ENCODE measurements at places on chromosomes 5 and 9.

- DNase-seq: peak; percentile 73
Observed at GRCh38 chr9:114386886-114387679, 699 bp downstream of the AKNA start.

GRCh38 chr9:37152365-37152764, 32.0 kb downstream of the ZCCHC7 start:
- DNase-seq: no peak

- DNase-seq: no peak
Observed at GRCh38 chr9:16070455-16071145, 517.8 kb downstream of the CCDC171 start.

DNA sequence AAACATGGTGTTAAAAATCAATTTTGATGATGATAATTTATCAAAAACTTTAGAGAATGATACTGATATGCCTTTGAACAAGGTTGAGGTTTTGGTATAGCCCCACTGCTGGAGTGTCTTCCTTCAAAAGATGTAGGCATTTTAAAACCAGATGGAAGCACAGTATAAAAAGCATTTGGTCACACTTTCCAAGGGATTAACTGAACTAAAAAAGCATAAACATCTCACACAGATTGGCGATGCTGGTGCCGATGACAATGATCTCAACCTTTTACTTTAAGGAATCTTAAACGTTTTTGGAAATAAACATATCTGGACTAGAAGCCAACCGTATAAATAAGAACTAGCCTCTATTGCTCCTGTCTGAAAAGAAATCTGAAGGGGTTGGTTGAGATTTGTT, 488.4 kb downstream of the ENC1 start:
- DNase-seq: no peak

DNA sequence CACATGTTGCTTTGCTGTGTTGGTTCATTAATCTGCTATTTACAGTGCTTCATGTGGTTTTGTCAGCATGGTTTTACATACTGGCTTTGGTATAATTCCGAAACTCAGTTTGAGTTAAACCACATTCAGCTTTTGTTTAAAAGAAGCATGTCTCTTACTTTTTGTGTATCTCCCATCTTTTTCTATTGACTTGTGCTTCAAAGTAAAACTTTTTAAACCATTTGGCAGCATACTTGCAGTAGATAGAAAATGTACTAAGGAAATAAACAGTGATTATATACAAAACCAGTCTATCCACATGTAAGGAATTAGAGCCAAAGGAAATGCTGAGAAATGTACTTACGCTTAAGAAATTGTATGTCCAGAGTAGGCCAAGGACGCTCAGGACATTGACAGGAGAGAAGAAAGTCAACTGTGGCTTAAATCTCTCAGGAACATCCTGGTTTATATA, 286.9 kb downstream of the ARHGEF28 start:
- DNase-seq: no peak

- DNase-seq: no peak
Observed at GRCh38 chr5:8136271-8136670, 267.3 kb downstream of the MTRR start.

GRCh38 chr9:134964271-134965055, 46.8 kb upstream of the FCN1 start:
- DNase-seq: peak; percentile 43

- no peak for DNase-seq
Observed at GRCh38 chr5:52743012-52743411, 44.7 kb upstream of the ITGA1 start.

DNA sequence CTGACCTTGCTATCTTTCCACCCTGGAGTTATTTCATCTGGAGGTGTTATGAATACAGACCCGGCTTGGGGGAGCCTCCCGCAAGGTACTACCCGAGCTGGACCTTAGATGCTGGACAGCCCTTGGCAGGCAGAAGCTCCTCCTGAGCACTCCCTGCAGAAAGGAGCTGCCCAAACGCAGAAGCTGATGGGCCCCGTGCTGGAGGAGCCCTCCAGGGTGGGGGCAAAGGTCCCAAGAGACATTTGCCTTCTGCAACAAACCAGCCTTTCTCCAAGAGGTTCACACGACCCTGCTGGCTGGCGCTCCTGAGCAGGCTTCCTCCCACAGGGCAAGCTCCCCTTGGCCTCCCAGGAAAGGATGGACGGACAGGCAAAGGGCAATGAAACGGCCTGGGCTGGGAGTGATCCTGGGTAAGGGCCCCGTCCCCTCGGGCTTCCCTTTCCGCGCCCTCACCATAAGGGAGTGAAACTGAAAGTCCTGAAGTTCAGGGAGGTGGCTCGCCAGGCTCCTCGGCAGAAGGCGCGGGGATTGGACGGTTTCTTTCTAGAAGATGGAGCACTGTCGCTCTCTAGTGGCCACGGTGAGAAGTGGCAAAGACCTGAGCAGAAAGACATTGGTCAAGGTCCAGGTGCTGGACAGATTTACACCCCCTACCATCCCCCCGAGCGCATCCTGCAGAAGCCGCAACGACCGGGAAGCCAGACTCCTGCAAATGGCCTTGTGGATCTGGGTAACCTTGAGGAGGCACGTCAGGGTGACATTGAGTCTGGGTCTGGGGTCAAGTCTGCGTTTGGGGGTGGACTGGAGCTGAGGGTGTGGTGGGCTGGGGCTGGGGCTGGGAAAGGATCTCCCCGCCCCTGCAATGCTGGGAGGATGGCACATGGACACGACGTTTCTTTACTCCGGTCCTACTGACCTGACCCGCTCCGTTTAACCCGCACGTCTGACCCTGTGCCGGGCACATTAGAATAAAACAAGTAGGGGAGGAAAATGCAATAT, 56.4 kb downstream of the NEURL1B start:
- DNase-seq: peak; percentile 92

DNA sequence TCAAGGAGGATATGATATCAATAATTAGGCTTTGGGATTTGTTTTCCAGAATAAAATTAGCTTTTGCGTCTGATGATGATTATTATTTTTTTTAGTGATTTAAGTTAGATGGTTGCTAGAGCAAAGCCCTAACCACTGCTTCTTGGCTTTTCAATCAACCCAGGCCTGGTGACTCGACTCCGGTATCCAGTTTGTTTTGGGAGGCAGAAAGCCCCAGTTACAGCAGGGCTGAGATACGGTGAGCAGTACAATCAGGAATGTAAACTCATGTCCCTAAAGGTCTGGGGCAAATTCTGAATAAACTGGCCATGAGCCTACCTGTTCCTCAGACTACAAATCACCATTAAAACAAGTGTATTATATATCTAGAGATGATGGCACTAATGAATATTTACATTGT, 24.4 kb upstream of the CYFIP2 start:
- DNase-seq: no peak

GRCh38 chr9:111451570-111451969, 32.6 kb downstream of the ECPAS start:
- no peak for DNase-seq

DNA sequence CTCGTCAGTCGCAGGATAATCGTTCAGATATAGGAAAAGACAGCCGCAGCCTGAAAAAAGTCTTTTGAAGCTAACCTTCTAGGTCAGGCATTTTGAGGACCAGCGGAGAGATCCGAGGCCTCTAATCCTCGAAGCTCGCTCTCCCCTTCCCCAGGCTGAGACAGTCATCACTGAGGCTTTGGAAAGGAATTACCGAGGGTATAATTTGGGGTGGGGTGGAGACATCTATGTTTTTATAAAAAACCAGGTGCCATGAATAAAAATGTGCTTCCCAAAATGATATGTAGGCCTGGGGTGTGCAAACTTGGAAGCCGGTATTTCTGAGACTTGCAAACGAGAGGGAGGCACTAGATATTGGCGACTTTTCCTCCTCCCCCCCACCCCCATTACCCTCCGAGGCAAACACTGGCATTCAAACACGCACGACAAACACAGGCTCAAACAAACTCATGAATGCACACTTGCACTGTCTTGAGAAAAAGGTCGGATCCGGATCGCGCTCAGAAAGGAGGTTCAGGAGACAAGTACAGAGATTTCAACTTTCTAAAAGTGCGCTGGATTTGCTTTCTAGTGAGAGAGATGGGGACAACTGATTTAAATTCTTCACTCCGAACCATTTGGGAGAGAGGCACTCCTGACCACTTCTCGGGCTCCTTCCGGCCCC, 935 bp upstream of the MSX2 start:
- no peak for DNase-seq

GRCh38 chr9:72903103-72903502, 49.8 kb downstream of the ALDH1A1 start:
- no peak for DNase-seq

DNA sequence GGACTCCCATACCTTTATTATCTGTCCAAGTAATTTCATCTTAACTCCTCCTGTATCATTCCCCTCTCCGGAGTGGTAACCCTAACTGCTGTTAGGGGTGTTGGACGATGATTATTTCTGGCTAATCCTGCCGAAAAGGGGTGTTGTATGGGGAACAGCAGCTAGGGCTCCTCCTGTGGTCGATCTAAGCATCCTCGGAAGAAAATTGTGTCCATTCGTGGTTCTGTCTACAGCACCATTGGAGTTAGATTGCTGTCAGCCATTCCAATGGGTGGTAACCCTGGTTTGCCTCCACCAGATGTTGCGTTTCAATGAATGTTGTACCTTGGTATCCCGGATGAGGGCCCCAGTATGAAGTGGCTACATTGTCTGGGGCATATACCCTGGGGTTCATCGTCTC, 35.6 kb upstream of the LMNB1 start:
- no peak for DNase-seq

GRCh38 chr9:71119746-71120145, 1.7 kb downstream of the TRPM3 start:
- no peak for DNase-seq

DNA sequence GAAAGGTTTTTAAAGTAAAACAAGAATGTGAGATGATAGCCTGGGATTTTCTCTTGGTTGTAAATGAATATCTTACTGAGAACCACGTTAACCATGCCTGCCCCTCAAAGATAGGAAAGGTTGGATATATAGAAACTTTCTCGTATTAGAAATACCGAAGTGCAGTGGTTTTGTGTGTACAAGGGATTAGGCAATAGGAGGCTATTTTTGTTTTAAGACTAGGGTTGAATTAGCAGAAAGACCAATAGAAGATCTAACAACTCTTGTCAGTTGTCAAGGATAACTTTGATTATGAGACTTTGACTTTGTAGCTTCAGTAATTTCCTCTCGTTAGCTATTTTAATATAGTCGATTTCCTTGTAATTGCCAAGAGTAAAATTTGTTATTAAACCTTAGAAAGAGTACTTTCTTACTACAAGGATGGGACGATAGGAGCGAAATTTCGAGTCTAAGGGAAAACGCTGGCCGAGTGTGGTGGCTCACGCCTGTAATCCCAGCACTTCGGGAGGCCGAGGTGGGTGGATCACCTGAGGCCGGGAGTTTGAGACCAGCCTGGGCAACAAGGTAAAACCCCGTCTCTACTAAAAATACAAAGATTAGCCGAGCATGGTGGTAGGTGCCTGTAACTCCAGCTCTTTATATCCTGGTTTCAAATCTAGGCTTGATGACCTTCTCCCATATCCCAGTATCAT, 838 bp downstream of the POLK start:
- no peak for DNase-seq

DNA sequence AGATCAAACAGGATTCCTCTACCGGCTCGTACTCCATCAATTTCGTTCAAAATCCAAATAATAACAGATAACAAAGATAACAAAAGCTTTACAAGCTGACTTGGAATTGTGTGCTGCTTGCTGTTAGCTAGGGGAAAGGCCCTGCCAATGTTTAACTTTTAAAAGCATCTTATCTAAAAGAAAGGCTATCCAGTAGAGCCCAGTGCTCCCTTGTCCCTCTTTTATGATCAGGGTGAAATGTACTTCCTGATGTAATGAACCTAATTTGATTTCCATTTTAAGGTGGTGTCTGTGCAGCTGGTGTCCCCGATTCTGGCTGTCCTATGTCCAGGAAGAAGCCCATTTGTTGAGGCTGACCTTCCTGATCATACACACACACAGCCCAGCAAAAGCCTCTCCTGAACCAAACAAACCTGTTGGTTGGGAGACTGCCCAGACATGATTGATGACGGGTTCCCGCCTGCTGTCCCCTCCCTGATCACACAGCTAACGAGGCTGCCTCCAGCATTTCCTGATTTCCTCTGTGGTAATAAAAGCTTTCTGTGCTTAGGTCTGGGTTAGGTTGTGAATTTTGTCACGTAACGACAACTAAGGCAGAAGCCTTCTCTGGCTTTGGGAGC, 54.1 kb downstream of the PWWP2A start:
- no peak for DNase-seq

GRCh38 chr5:176671399-176671798, 24.1 kb downstream of the TSPAN17 start:
- DNase-seq: no peak

DNA sequence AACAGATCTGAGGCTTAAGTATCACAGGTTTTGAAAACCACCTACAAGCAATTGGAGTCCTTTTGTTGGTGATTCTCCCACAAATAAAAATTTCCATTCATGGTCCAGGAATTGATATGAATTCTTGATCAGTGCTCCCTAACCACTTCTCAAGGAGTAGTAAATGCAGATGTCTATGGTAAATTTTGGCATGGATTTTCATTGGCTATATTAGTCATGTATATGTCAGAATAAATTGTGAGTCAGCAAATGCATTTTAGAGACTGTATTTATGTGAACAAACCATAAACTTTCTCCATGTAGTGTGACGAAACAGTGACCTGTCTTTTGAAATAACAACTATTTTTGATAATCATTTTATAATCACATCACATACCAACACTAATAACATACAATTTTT, 611.1 kb downstream of the HTR1A start:
- no peak for DNase-seq

DNA sequence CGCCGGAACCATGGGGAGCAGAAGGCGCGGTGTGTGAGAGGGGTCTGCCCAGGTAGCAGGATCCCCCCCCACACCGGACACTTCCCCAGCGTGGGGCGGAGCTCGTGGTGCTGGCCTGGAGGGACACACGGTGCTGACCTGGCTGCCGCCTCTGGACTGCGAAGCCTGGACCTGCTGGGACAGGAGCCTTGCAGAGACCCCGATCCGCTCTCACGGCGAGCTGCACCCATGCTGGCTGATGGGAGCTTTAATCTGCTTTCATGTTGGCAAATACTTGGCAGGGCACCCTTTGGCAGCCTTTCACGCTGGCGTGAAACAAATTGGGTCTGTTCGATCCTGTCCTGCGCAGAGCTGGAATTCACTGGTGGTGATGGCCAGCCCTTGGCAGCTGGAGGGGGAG, 7.4 kb downstream of the NKD2 start:
- DNase-seq: no peak

DNA sequence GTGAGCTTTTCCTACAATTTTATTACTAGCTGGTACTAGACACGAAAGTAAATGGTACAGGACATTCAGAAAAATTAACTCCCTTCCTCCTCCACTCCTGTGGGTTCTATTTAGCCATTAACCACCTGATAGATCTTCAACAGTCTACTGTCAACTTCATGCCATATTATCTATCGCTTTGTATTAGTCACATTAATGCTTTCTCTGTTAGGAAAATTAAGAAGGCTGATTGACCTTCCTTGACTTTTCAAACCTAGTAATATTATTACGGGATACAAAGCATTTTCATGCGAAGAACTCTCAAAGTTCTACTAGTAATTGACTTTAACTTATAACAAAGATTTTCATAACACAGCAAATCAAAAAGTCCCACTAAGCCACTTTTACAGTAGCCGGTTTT, 1.2 kb downstream of the TEX10 start:
- DNase-seq: no peak

GRCh38 chr5:5150667-5151066, 10.5 kb downstream of the ADAMTS16 start:
- no peak for DNase-seq
